ENCODE measurements at places on chromosomes 1 and 21.

- no peak for DNase-seq
Measured at GRCh38 chr1:84928979-84929378, 36.0 kb upstream of the LPAR3 start.

GRCh38 chr1:93692026-93692425, 10.4 kb upstream of the BCAR3 start:
- no peak for DNase-seq

- DNase-seq, result no peak
Measured at GRCh38 chr21:20276954-20277353, 721.3 kb upstream of the NCAM2 start.

DNA sequence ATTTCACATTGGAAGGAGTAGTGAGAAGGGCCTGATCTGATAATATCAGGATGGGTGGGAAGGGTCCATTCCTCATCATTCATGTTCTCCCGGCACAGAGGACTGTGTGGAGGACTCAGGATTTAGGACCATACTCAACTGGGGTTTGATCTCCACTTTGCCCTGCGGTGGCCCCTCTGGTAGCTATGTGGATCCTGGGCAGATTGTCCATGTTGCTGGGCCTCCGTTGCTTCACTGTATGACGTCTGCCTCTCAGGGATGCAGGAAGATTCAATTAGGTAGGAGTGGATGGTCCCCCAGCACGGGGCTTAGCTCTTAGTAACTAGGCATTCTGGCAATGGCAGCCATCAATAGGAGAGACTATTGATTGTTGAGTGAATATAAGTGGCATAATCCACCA, 2.3 kb downstream of the ETS2 start:
- no peak for DNase-seq

GRCh38 chr1:232704256-232704655, 74.3 kb upstream of the SIPA1L2 start:
- DNase-seq, result no peak
